ENCODE measurements at places on chromosomes 11 and 22. TPM values are rescaled to one million over a fixed set of nuclear protein-coding genes. Genes with fewer than 3 reads are reported as not detected.

DNA sequence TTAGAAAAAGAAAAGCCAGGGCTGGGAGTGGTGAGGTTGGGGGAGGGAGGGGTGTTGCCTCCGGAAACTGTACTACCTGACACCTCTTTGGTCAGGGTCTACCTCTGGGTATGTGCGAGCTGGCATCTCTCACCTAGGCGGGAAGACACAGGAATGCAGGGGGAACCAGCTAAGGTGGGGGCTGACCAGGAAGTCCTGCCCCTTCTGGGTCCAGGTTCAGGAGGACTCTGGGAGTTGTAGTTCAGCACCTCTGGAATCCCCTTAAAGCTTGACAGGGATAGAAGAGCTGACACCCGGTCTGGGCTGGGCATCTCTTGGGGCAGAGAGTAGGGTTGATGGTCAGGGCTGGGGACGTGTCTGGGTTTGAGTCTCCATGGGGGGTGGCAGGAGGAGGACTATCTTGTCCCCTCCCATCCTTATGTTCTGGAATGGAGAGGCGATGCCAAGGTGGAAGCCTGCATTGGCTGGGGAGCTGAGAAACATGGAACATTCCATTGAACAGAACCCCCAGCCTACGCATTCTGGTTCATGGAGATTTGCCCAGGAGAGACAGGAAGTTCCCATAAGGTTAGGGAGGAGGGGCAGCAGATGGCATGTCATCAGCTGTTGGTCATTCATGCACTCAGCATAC, 2.1 kb upstream of the KIAA1671 start:
- H3K27ac ChIP-seq: no peak overlapping the region
- H3K27me3 ChIP-seq: peaks cover 69% of the 10 kb centered on the region
- no peak for DNase-seq
- H3K36me3 ChIP-seq: no peaks in the 10 kb centered on the region
- H3K4me3 ChIP-seq: no peak overlapping the region
- peaks cover 30% of the 10 kb centered on the region for H3K4me1 ChIP-seq

- H3K36me3 ChIP-seq: peaks cover 2% of the 10 kb centered on the region
- no peaks in the 10 kb centered on the region for H3K27me3 ChIP-seq
- peaks cover 2% of the 10 kb centered on the region for H3K4me1 ChIP-seq
- H3K27ac ChIP-seq: no peak overlapping the region
- no peak for DNase-seq
- no peak overlapping the region for H3K4me3 ChIP-seq
Measured at GRCh38 chr11:108882211-108882831, 217.5 kb downstream of the DDX10 start.

- peaks cover 43% of the 10 kb centered on the region for H3K36me3 ChIP-seq
- H3K27me3 ChIP-seq: no peaks in the 10 kb centered on the region
Measured at GRCh38 chr11:61833926-61834277, 5.8 kb downstream of the FADS2 start.

- no peak for DNase-seq
- H3K27ac ChIP-seq: no peak overlapping the region
- no peaks in the 10 kb centered on the region for H3K36me3 ChIP-seq
Measured at GRCh38 chr11:57913715-57914704, 109.7 kb upstream of the OR9Q1 start.

- H3K27me3 ChIP-seq: no peaks in the 10 kb centered on the region
- H3K4me1 ChIP-seq: no peaks in the 10 kb centered on the region
- no peak overlapping the region for H3K4me3 ChIP-seq
- DNase-seq: no peak
Measured at GRCh38 chr11:101482556-101483124, 101.2 kb downstream of the TRPC6 start.

DNA sequence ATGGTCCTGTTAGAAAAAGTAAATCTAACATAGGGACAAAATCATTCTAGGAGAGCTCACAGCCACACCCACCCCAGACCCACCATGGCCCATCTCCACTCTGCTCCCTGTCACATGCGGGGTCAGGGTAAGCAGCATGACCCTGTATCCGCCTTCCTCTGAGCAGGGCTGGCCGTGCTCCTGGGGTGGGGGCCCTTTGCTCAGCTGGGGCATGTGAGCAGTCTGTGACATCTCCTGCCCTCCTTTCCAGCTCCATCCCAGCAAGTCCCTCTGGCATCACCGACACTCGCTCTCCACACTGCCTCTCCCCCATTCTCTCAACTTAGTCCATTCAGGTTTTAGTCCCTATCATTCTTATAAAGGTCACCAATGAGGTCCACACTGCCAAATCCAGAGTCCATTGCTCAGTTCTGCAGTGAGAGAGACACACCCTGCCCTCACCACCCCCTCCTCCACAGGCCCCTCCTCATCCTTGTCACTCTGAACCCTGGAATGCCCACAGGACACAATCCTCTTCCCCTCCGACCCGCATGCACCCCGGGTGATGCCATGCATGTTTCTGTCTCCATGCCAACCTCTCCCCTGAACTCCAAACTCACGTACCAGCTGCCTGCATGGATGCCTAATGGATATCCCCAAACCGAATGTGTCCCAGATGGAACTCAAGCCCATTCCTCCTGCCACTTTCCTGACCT, 65.1 kb upstream of the PITPNB start:
- H3K27ac ChIP-seq: no peak overlapping the region
- H3K4me3 ChIP-seq: no peak overlapping the region
- H3K27me3 ChIP-seq: no peaks in the 10 kb centered on the region
- H3K36me3 ChIP-seq: no peaks in the 10 kb centered on the region
- H3K4me1 ChIP-seq: peaks cover 7% of the 10 kb centered on the region

- peaks cover 2% of the 10 kb centered on the region for H3K4me1 ChIP-seq
- peaks cover 24% of the 10 kb centered on the region for H3K36me3 ChIP-seq
- no peaks in the 10 kb centered on the region for H3K27me3 ChIP-seq
- no peak overlapping the region for H3K4me3 ChIP-seq
Measured at GRCh38 chr11:67195971-67196456, 70.3 kb upstream of the GRK2 start.

GLB1L3 gene
- 6.1 TPM for total RNA-seq

PYGM gene
- total RNA-seq: 2.0 TPM

GAS2 gene
- 2.0 TPM for total RNA-seq

Measured in activated CD8-positive, alpha-beta memory T cell treated with anti-CD3 and anti-CD28 coated beads, Interleukin-2, amount 10 ng/mL, durations not matched to agents 7 days and 5 days (primary cell).